ENCODE measurements at places on chromosomes 4 and X.

- DNase-seq = peak; percentile 84
These were observed 487 bp downstream of the HMGB2 start for GRCh38 chr4:173333658-173334084.

GRCh38 chr4:124144238-124144654 lies 568.3 kb downstream of the ANKRD50 start:
- DNase-seq = no peak

GRCh38 chrX:153321381-153322124 lies at the start of gene PNMA6F:
PNMA6F (minus strand) TSS chrX:153321767; CDS start chrX:153320674, 1,093 bp downstream.
- no peak for DNase-seq

DNA sequence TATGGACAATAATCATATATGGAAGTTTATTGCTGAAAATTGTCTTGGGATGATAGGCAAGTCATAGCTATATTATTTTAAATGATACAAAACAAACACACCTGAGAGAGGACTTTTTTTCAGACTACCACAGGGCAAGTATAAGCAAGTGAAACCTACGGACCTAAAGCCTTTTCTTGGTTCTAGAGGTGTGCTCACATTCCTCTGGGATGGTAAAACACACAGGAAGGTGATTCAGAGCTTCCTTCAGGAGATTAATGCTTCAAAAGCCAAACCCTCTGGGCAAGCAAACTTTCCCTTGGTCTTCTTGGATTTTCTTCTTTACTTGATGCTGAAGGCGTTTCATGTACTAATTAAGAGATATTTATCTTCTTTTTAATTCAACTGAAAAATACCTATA lies 60.1 kb upstream of the ACSL4 start:
- DNase-seq = no peak

- no peak for DNase-seq
These were observed 347.4 kb downstream of the FAM47B start for GRCh38 chrX:35289952-35290351.

GRCh38 chrX:44992775-44993174 lies 119.8 kb downstream of the KDM6A start:
- DNase-seq = no peak

GRCh38 chr4:16714191-16714590 lies 184.3 kb downstream of the LDB2 start:
- no peak for DNase-seq

DNA sequence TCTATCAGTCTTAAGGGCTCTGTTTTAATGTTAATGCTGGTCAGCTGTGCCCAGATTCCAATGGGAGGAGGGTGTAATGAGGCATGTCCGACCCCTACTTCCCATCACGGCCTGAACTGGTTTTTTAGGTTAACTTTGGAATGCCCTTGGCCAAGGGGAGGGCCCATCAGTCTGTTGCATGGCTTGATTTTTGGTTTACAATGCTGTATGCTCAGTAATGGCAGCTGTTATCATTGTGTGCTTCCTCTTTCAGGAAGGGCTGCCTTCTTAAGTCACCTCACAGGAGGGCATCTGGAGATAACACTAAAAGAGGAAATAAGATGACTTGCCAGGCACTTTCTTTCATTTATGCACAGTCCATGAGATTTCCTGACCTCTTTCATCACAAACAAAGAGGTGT lies 36.3 kb downstream of the ATXN3L start:
- no peak for DNase-seq

DNA sequence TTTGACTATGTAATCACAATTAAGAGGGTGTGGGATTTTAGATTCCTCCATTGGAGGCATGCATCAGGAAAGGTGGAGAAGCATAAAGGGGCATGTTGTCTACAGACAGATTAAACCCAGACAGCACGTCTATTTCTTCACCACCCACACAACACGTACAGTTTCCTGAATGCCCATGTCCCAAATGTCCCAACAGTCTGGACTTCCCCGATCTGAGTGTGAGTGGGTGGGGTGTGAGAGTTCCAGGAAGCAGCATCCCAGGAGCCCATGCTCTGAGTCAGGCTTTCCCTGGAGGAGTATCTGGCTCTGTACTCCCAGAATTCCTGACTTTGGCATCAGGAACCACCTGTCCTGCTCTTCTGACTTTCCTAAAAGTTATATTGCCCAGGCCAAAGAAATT lies 30.8 kb upstream of the NDP start:
- no peak for DNase-seq

DNA sequence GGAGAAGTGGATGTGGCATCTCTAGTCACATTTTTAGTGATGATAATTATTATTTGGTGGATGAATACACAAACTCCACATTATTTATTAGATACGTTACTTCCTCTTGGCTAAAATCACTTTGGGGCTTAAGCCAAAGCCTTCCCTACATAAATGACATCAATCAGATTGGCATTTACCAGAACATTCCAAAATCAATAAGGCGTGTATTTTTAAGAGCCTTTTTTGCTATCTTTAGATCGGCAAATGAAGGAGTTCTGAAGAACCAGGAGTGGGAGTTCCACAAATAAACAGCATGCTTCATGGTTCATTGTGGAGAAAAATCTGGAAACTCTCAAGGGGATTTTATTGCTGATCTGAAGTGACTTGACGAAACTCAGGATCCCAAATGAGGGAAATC lies 89.7 kb downstream of the AMELX start:
- DNase-seq = no peak

DNA sequence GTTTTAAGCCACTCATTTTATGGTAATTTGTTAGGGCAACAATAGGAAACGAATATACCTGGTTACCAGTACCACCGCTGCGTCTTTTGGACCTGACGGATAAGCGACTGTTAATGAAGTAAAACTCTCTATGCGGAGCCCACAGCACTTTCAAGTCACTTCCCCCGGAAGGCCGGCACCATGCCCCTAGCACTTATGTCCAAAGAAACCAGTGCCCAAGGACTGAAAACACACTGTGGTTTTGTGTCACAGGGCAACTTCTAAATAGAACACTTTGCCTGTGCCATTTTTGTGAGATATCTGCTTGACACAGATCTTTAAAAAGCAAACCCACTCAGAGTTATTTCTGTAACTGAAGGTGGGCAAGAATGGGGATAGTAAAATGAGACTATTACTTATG lies 22.7 kb downstream of the SH3KBP1 start:
- no peak for DNase-seq

GRCh38 chrX:70219938-70220764 lies 14.3 kb upstream of the AWAT1 start:
- DNase-seq = no peak

GRCh38 chr4:159455675-159456237 lies 352.9 kb downstream of the RAPGEF2 start:
- no peak for DNase-seq

DNA sequence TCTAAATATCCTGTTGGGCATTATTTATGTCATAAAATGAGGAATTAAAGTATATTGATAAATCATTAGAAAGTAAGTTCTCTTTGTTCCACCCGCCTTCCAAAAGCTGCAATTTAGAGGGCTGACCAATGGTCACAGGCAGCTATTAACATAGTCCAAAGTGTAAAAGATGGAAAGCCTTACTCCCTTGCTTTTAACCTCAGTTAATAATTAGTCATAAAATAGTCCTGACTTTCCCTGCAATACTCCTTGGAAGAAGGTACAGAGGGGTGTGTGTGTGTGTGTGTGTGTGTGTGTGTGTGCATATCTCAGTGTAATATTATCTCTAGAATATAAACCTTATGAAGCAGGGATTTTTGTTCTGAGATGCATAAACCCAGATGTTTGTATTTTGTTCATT lies 275.4 kb downstream of the FAT4 start:
- no peak for DNase-seq

GRCh38 chr4:173494013-173494970 lies 35.7 kb downstream of the HAND2 start:
- no peak for DNase-seq

DNA sequence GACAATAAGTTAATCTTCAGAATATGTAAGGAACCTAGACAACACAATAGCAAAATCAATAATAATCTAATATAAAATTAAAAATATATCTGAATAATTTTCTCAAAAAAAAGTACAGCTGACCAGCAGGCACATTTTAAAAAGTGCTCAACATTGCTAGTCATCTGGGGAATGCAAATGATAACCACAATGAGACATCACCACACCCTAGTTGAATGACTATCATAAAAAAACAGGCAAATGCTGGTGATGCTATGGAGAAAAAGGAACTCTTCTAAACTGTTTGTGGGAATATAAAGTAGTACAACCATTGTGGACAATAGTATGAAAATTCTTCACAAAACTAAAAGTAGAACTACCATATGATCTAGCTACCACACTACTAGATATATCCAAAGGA lies 956.9 kb upstream of the NDST4 start:
- no peak for DNase-seq
